ENCODE measurements at places on chromosomes 11 and 22.

- H3K27me3 ChIP-seq: no peaks in the 10 kb centered on the region
- H3K36me3 ChIP-seq: no peaks in the 10 kb centered on the region
- no peak for DNase-seq
- H3K4me3 ChIP-seq: no peak overlapping the region
- H3K4me1 ChIP-seq: no peaks in the 10 kb centered on the region
- H3K27ac ChIP-seq: no peak overlapping the region
Measured at GRCh38 chr11:45036733-45037132, 86.0 kb upstream of the TP53I11 start.

GRCh38 chr11:9901943-9902342, 238.1 kb downstream of the SWAP70 start:
- H3K27me3 ChIP-seq: no peaks in the 10 kb centered on the region
- DNase-seq: no peak
- no peaks in the 10 kb centered on the region for H3K4me1 ChIP-seq
- no peaks in the 10 kb centered on the region for H3K36me3 ChIP-seq

DNA sequence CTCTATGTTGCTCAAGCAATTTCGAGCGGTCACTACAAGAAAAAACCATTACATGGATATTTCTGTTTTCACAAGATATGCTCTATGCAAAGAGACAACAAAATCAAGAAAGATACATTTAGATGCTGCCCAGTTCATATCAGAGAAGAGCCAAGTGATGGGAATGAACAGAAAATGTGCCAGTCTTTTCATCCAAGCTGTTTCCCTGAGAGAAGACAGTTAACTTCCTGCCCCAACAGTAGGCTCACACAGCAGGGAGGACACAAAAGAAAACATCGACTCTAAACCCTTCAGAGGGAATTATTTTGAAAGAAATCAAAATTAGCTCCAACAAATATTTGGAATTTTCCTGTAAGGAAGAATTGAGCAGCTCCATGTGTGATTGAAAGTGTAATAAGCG, 11.6 kb downstream of the JAML start:
- no peaks in the 10 kb centered on the region for H3K27me3 ChIP-seq
- H3K27ac ChIP-seq: no peak overlapping the region
- no peak for DNase-seq

DNA sequence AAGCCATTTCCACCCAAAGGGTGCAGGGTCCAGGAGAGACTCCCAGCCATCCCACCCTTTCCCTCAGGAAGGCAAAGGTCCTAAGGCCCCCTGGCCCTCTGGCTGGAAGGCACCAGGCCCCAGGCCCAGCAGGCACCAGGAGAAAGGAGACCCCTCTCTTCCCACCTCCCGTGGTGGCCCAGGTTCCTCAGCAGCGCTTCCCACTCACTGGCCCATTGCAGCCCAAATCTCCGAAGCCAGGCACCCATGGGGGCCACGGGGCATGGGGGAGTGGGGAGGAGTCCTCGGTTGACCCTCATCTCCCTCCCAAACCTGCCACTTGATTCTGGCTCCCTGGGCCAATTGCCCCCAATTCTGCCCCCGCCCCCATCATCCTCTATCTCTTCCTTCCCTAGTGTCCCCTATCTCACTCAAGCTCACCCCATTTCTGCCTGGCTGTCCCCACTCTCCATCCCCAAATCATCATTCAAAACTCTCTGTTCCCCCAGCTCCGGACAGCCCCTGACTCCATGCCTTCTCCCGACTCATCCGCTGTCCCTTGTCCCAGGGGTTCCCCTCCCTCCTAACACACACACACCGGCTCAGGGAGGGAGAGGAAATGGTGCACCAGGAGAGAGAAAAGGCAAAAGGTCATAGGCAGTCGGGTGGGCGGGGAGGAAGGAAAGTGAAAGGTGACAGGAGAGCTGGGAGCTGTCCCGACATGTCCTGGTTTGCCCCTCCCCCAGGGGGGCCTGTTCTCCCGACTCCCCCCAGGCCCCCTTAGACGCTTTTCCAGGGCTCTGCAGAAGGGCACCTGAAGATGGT, 1.2 kb downstream of the LIF start:
- no peaks in the 10 kb centered on the region for H3K36me3 ChIP-seq
- peaks cover 53% of the 10 kb centered on the region for H3K4me1 ChIP-seq
- no peak overlapping the region for H3K27ac ChIP-seq
- no peak for DNase-seq

DNA sequence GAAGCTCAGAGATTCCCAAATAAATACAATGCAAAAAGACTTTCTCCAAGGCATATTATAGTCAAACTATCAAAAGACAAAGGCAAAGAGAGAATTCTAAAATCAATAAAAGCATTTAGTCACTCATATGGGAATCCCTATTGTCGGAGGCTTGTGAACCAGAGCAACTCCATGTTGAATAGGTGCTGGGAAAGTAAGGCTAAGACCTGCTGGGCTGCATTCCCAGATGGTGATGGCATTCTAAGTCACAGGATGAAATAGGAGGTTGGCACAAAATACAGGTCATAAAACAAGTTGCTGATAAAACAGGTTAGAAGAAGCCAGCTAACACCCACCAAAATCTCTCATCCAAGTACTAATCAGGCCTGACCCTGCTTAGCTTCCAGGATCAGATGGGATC, 84.5 kb downstream of the JRKL start:
- DNase-seq: no peak
- peaks cover 5% of the 10 kb centered on the region for H3K27me3 ChIP-seq
- H3K4me1 ChIP-seq: no peaks in the 10 kb centered on the region
- no peak overlapping the region for H3K4me3 ChIP-seq
- H3K27ac ChIP-seq: no peak overlapping the region
- H3K36me3 ChIP-seq: no peaks in the 10 kb centered on the region

GRCh38 chr11:69716099-69716498, 12.3 kb upstream of the FGF19 start:
- H3K4me1 ChIP-seq: peaks cover 12% of the 10 kb centered on the region
- no peak for DNase-seq
- peaks cover 39% of the 10 kb centered on the region for H3K27me3 ChIP-seq
- H3K36me3 ChIP-seq: no peaks in the 10 kb centered on the region
- H3K4me3 ChIP-seq: no peak overlapping the region
- no peak overlapping the region for H3K27ac ChIP-seq

DNA sequence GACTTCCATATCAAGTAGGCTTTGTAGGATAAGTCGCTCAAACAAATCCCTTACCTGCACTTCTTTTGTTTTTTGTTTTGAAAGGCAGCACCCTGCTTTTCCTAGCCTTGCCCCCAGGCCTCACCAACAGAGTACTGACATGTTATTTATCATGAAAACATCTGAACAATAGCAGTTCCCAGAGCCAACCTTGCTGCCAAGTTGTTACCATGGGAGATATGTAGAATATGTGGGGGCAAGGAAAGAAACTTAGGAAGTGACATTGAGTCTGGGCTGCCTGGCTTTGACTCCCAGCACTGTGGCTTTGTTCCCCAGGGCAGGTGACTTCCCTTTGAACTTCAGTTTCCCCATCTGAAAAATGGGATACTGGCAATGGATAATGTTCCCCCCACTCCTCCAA, 53.4 kb upstream of the CRYBB3 start:
- H3K27me3 ChIP-seq: no peaks in the 10 kb centered on the region
- H3K36me3 ChIP-seq: no peaks in the 10 kb centered on the region
- no peak for DNase-seq
- no peak overlapping the region for H3K4me3 ChIP-seq

- no peak for DNase-seq
- no peaks in the 10 kb centered on the region for H3K36me3 ChIP-seq
- H3K27me3 ChIP-seq: no peaks in the 10 kb centered on the region
Measured at GRCh38 chr11:110613197-110613918, 98.9 kb downstream of the ARHGAP20 start.

DNA sequence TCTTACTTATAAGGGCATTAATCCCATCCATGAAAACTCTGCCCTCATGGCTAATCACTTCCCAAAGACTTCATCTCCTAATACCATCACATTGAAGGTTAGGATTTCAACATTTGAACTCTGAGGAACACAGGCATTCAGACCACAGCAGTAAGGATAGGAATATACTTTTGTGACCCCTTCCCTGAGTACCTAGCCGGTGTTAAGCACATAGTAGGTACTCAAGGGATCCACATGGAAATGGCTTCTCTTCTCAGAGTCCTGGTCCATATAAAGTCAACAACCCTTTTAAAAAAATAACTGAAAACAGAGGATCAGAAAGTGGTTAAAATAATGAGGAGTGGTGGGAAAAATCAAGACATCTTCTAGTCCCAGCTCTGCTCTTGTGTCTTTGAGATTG, 78.0 kb downstream of the TIMP3 start:
- H3K36me3 ChIP-seq: no peaks in the 10 kb centered on the region
- H3K4me1 ChIP-seq: peaks cover 11% of the 10 kb centered on the region
- H3K27ac ChIP-seq: no peak overlapping the region
- no peak for DNase-seq
- H3K27me3 ChIP-seq: peaks cover 2% of the 10 kb centered on the region

DNA sequence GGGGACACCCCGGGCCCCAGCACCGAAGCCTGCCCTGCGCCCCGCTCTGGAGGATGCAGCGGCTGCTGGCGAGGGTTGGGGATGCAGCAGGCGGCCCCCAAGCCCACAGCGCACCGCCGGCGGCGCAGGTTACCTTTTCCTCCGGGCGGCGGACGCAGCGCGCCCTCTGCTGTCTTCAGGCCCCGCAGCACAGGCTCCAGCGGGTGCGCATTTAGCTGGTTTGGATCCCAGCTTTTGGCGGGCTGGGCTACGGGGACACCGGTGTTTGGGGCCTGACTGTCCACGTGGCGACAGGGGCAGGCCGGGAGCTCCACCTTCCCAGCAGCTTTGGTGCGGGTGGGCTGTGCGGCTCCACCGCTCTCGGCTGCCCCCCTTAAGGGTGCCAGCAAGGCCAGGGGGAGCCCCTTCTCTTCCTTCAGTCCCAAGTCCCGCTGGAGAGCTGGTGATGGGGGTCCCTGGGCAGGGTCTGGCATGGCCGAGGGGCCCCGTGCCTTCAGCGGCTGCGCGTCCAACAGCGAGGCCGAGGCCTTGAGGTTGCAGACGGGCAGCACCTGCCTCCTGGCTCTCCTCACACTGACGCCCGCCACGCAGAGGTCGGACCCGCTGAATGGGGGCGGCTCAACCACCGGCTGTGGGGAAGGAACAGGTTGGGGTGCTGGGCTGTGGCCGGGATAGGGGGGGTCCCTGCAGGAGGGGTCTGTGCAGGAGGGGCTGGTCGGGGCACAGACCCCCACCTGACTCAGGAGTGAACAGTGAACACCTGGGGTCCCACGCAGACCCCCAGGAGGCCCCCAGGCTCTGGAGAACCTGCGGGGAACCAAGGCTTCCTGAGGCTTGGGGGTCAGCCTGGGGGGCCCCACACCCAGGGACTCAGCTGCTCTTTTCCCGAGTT, 18.0 kb upstream of the IL17REL start:
- DNase-seq: peak; percentile 83
- H3K4me1 ChIP-seq: peaks cover 23% of the 10 kb centered on the region
- peaks cover 9% of the 10 kb centered on the region for H3K27me3 ChIP-seq
- H3K36me3 ChIP-seq: no peaks in the 10 kb centered on the region
- no peak overlapping the region for H3K4me3 ChIP-seq
- H3K27ac ChIP-seq: no peak overlapping the region

GRCh38 chr22:46857142-46857884, 94.9 kb downstream of the TBC1D22A start:
- peaks cover 2% of the 10 kb centered on the region for H3K4me1 ChIP-seq
- no peak for DNase-seq
- H3K36me3 ChIP-seq: peaks cover 4% of the 10 kb centered on the region
- H3K4me3 ChIP-seq: no peak overlapping the region

DNA sequence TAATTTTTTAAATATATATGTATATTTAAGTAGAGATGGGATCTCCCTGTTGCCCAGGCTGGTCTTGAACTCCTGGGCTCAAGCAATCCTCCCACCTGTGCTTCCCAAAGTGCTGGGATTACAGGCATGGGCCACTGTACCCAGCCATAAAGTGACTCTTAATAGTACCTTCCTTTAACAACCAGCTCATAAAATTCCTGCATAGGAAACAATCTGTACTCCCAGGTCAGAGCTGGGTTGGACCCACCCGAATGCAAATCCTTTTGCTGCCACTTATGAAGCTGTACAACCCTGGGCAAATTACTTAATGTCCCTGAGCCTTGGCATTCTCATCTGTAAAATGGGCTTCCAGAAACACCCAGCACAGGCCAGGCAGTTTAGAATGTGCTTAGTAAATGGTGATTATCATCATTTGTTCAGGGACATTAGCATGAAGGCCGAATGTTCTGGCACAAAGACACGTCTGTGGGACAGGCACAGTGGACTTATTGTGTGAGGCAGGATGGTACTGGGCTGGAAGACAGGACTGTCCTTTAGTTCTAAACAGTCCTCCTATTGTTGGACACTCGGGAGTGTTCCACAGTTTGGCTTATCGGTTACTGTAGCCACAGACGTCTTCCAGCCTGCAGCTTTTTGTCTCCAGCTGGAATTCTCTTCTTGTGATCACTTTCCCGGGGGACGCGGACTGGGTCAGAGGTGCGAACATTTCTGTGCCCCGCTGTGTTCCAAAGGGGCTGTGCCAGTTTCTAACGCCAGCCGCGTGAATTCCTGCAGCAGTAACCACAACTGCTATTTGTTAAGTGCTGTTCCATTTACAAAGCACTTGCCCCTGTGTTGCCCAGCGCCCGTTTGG, 6.0 kb downstream of the PDXP start:
- H3K27ac ChIP-seq: no peak overlapping the region
- H3K27me3 ChIP-seq: no peaks in the 10 kb centered on the region
- no peak overlapping the region for H3K4me3 ChIP-seq
- peaks cover 17% of the 10 kb centered on the region for H3K36me3 ChIP-seq
- H3K4me1 ChIP-seq: peaks cover 22% of the 10 kb centered on the region

DNA sequence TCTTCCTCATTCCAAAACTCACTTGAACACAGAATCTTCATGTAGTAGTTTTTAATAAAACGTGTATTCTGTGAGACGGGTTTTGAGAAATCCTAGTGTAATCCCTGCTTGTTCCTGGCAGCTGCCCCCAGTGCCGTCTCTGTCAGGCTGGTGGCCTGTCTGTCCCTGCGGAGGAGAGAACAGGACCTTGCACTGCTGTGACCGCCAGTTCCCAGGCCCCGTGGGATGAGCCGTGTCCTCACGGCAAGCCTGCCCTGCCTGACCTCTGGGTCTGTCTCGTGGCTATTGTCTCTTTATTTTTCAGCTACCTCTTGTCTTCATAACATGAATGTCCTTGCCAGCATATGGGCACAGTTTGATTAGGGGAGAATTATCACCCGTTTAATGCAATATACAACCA, 535.5 kb upstream of the B3GAT1 start:
- H3K27me3 ChIP-seq: peaks cover 13% of the 10 kb centered on the region
- H3K4me3 ChIP-seq: no peak overlapping the region
- H3K27ac ChIP-seq: no peak overlapping the region
- H3K4me1 ChIP-seq: no peaks in the 10 kb centered on the region
- DNase-seq: no peak

DNA sequence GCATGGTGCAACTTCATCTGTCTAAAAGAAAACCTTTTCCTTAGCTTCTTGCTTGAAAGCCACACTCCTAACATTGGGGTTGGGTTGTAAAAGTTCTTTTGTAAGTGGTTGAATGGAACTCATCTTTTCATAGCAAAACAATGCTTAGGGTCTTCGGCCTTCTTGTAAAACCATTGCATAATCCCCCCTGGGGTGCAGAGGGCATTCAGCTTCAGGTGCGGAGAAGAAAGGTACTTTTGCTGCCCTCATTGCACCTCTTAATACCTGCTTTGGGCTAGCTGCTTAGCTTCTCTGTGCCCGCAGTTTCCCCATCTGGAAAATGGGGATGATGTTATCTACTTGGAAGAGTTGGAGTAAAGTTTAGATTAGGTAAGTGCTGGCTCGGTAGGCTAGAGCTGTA, 10.1 kb downstream of the TEAD1 start:
- no peak overlapping the region for H3K27ac ChIP-seq
- no peak overlapping the region for H3K4me3 ChIP-seq
- peaks cover 6% of the 10 kb centered on the region for H3K4me1 ChIP-seq
- DNase-seq: no peak
- no peaks in the 10 kb centered on the region for H3K36me3 ChIP-seq
- H3K27me3 ChIP-seq: peaks cover 73% of the 10 kb centered on the region
